ENCODE measurements at places on chromosomes 5 and 9. TPM values are rescaled to one million over a fixed set of nuclear protein-coding genes. Genes with fewer than 3 reads are reported as not detected.
A peak's percentile ranks its signal among the peaks of the same experiment; 100 is the strongest.

- peak; percentile 79 for DNase-seq
Measured at GRCh38 chr5:55480781-55481180, 54.0 kb downstream of the PLPP1 start.

GRCh38 chr9:1052365-1053281 is 2.5 kb downstream of the DMRT2 start:
- DNase-seq = no peak

The MYO10 gene
- 39.9 TPM for polyA plus RNA-seq

The LCN15 gene
- not detected for polyA plus RNA-seq

DNA sequence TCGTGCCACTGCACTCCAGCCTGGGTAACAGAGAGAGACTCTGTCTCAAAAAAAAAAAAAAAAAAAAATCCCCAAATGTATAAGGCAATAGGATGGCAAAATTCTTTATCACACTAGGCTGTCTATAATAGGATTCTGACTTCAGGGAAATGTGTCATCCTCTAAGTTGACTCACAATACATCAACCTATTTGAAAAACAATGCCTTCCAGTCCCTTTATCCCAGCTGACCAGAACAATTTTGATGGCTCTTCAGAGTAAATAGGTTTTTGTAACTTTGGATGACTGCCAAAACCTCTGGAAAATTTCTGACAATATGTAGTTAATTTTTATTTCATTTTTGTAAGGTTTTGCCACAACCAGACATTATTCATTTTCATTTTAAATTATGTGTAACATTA is 184.1 kb downstream of the CCDC192 start:
- no peak for DNase-seq

The RXFP3 gene
- not detected for polyA plus RNA-seq

DNA sequence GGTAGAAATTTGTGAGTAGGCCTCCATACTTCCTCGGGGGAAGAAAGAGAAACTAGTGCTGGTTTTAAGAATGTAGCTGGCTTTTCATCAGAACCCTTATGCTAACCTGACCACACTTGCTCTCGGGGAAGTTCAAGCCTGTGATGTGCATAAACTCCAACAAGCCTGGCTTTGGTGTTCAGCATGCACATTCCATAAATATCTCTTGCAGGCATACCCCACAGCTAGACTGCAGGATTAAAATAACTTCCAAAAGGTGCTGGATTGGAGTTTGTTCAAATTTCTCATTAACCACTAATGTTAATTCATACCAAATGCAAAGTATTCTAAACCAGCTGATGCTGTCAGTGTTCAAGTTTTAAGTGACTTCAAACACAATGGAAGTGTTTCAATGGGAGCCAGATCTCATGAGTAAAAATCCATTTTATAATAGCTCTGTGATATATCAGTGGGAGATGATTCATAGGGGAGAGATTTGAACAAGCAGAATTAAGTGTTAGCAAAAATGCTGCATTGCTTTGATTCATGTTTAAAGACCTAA is 79.4 kb downstream of the NPR3 start:
- DNase-seq = peak; percentile 61

GRCh38 chr5:181217803-181218062 is 5.3 kb upstream of the TRIM41 start:
- DNase-seq = no peak

DNA sequence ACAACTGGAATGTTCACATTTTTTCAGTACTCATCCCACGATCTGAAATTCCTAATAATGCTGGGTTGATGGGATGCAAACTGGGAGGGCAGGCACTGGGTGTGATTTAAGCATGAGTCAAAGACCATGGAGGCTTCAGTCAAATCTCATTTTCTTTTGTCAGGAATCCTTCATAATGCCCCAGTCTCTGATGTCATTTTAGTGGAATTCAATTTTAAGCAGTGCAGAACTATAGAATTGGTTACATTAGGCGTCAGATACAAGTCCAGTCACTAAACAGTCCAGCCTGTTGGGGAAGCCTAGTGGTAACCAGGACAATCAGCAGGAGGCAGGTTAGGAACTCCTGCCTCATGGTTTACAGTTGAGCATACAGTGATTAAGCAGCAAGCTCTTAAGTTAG is 41.0 kb upstream of the TMEM215 start:
- peak; percentile 1 for DNase-seq

DNA sequence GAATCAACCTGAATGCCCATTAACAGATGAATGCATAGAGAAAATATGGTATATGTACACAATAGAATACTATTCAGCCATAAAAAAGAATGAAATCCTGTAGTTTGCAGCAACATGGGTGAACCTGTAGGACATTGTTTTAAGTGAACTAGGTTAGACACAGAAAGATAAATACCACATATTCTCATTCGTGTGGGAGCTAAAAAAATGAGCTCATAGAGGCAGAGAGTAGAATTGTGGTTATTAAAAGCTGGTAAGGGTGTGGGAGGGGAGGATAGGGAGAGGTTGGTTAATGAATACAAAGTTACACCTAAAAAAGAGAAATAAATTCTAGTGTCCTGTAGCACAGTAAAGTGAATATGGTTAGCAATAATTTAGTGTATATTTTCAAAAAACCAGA is 23.5 kb downstream of the PTTG1 start:
- no peak for DNase-seq

The TSPAN17 gene
- 41.6 TPM for polyA plus RNA-seq

- DNase-seq = peak; percentile 72
Measured at GRCh38 chr5:142717582-142718215, 31.8 kb upstream of the FGF1 start.

GRCh38 chr9:98883276-98883675 is 60.4 kb upstream of the COL15A1 start:
- no peak for DNase-seq

The GLIPR2 gene
- polyA plus RNA-seq = 42.7 TPM

The ECSCR gene
- 3.6 TPM for polyA plus RNA-seq

The ARSI gene
- polyA plus RNA-seq = 15.5 TPM

The DPM2 gene
- 60.9 TPM for polyA plus RNA-seq

DNA sequence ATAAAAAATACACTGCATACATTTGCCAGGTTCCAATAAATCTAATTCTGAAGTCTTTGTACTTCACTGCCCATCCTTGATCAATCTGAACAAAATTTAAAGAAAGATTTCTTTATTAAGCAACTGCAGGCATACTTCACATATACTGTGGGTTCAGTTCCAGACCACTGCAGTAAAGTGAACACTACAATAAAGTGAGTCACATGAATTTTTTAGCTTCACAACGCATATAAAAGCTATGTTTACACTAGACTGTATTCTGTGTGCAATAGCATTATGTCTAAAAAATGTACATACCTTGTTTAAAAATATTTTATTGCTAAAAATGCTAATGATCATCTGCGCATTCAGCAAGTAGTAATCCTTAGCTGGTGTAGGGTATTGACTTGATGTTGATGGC is 52.1 kb downstream of the SSBP2 start:
- DNase-seq = peak; percentile 59

- DNase-seq = no peak
Measured at GRCh38 chr5:171451421-171451820, 32.0 kb downstream of the FGF18 start.

GRCh38 chr5:2779459-2779858 is 28.0 kb upstream of the IRX2 start:
- DNase-seq = no peak

- peak; percentile 50 for DNase-seq
Measured at GRCh38 chr5:149345892-149346222, 558 bp downstream of the GRPEL2 start.

GRCh38 chr9:34992376-34992951 is 2.9 kb downstream of the DNAJB5 start:
- DNase-seq = peak; percentile 94

DNA sequence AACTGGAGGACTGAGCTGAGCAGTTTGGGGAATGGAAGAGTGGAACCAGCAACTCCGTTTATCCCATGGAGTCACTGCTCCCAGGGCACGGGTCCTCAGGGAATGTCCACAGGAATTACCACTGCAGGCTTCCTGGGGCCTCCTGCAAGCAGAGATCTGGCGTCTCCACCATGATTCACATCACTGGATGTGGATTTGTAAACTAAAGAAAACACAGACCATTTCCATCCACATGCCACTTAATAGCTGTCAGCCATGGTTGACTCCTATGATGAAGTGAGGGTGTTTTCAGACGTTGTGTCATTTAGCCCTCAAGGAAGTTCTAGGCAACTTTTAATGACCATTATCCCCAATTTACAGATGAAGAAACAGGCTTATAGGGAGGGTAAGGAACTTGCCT is 30.2 kb downstream of the SNCAIP start:
- peak; percentile 52 for DNase-seq

The EPB41L4A gene
- not detected for polyA plus RNA-seq

DNA sequence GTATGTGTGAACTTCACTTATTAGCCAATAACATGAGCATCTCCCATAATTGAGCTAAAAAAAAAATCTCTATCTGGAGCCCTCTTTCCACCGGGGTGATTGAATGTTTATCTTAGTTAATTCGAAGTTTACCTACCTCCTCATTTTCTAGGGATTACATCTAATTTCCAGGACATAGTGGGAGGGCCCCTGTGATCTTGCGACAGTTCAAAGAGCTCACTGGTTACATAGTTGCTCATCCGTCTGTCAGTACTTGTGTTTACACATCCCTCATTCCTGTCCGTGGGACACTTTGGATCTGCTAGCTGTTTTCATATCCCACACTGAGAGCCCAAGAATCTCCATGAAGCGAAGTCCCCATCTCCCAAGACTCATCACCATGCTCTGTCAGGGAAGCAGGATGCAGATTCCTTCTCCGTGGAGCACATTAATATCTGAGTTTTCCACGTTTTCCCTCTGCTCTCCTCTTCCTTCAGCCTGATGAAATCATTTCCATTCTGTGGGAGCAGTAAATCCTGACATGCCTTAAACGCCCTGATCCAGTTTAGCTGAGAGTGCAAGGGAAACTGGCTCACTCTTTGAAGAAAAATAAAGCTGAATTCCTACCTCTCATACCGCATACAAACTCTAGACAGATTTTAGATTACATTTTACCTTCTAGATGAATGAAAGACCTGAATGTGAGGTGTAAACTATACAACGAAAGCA is 10.2 kb upstream of the SFXN1 start:
- no peak for DNase-seq

DNA sequence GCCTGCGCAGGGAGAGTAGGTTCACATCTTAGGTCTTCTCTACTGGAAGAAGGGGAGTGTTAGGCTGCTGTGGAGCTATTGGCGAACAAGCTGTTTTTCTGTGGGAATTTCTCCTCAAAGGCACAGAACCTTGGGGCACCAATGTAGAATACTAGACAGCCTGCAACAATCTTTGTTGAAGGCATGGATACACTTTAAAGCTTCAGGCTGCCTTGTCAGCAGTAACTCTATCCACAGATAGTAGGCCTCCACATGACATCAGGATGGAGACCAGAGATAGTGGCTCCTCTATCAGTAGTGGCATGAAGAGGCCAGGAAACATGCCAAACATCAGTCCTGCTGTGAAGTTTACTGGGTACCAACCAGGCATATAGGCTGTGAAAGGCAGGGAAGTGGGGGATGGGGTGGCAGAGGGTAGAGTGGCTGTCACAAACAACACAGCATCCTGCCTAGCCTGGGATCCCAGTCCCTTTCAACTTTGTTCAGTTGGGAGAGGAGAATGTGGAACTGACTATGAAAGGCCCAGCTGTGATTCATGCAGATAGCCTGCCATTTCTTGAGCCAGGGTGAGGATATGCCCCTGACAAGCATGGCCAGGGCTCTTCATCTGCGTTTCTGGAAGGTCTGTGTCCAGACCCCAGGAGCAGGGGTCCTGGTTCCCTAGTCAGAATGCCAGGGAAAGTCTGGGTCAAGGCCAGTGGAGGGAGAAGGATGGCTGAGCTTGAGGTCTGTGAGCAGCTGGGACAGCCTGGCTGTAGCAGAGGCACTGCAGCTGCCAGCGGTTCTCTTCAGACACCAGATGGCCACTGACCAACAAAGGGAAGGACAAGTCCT is 1.0 kb upstream of the HK3 start:
- peak; percentile 5 for DNase-seq

DNA sequence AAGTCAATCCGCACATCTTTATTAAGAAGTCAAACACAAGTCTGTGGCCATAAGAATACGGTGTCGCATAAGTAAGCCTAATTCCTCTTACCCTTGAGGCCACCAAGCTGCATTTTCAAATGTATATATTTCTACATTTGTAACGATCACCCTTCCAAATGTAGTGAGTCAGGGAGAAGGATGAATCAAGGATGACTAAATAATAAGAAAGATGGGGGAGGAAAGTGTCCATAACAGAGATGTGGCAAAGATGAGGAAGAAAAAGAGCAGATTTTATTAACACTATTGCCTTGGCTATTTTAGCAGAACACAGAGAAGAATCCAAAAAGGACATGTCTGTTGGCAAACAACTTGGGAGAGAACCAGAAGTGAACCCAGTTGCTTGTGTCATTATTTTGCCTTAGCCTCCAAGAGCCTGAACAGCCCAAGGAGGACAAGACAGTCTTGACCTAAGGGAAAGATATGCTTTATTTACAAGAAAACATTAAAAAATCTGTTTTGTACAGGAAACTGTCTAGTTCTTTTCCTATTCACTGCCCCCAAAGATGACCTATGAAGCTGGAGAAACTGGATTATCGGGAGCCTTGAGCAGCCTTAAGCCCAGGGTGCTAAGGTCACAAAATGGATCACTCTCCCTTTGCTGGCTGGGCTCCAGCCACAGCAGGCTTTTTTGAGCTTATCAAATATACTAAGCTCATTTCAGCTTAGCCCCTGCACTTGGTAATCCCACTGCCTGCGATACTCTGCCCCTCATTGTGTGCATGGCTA is 101.5 kb downstream of the PLCXD3 start:
- peak; percentile 74 for DNase-seq

GRCh38 chr5:93658044-93658443 is 75.0 kb downstream of the NR2F1 start:
- DNase-seq = peak; percentile 79

The NFIB gene
- polyA plus RNA-seq = 1.2 TPM

DNA sequence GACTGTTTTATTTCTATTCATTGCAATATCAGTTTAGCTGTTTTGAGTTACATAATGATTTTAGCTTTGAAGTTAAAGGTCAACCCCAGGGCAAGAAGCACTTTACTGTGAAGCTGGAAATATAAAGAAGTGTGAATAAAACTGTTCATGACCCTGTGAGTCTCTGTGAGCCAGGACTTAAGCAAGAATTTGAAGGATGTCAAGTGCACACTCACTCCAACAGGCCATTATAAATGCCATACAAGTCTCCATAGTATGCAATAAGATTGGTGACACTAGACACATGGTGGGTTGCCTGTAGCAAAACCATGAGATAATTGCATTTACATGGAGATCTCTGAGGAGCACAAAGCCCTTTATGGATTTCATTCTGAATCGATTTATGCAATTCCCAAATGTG is 318.7 kb upstream of the ITGA1 start:
- no peak for DNase-seq

GRCh38 chr5:141826674-141827073 is 51.5 kb downstream of the PCDH1 start:
- DNase-seq = no peak

The ZNF474 gene
- polyA plus RNA-seq = 0.19 TPM

- peak; percentile 100 for DNase-seq
Measured at GRCh38 chr9:21836437-21837161, 34.2 kb downstream of the MTAP start.

The LPAR1 gene
- polyA plus RNA-seq = 171 TPM

The FAM81B gene
- polyA plus RNA-seq = not detected

The PCDHGB3 gene
- polyA plus RNA-seq = 3.3 TPM

- DNase-seq = no peak
Measured at GRCh38 chr9:120774719-120775118, 18.5 kb downstream of the FBXW2 start.

The SPINK7 gene
- polyA plus RNA-seq = not detected

Data from IMR-90 (cell line).